Dermis blood vessel endothelial cell (primary cell): ENCODE measurements at places on chromosomes 13 and 19.

DNA sequence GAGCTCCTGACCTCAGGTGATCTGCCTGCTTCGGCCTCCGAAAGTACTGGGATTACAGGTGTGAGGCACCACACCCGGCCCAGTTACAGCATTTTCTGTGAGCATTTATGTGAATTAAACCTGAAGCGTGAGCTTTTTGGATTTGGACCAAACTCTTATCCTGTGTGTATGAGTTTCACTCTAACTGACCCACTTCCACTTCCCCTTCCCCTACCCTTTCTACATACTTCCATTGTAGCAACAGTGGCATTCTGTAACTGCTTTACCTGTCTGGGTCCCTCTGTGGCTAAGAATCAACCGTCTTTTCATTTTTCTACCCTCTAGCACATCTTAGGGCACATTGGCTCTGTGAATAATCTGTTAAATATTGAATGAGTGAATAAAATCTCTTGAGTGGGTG lies 16.2 kb downstream of the FRY start:
- DNase-seq, result no peak

GRCh38 chr19:3178377-3178972 lies at the start of gene S1PR4:
S1PR4 (plus strand) TSS chr19:3178769; CDS start chr19:3178793, 24 bp downstream.
- DNase-seq, result no peak

DNA sequence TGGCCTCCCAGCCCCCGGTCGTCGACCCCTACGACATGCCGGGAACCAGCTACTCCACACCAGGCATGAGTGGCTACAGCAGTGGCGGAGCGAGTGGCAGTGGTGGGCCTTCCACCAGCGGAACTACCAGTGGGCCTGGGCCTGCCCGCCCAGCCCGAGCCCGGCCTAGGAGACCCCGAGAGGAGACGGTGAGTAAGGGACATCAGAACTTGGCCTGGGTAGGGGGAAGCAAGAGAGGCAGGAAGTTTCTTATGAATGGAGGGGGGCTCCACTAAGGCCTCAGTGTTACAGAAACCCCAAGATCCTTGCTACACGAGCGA lies 2.9 kb downstream of the FOSB start:
- DNase-seq, result no peak

- no peak for DNase-seq
These were observed 46.9 kb upstream of the CHST8 start for GRCh38 chr19:33574824-33575223.

- no peak for DNase-seq
These were observed 14.3 kb downstream of the SLC27A1 start for GRCh38 chr19:17484520-17485185.

DNA sequence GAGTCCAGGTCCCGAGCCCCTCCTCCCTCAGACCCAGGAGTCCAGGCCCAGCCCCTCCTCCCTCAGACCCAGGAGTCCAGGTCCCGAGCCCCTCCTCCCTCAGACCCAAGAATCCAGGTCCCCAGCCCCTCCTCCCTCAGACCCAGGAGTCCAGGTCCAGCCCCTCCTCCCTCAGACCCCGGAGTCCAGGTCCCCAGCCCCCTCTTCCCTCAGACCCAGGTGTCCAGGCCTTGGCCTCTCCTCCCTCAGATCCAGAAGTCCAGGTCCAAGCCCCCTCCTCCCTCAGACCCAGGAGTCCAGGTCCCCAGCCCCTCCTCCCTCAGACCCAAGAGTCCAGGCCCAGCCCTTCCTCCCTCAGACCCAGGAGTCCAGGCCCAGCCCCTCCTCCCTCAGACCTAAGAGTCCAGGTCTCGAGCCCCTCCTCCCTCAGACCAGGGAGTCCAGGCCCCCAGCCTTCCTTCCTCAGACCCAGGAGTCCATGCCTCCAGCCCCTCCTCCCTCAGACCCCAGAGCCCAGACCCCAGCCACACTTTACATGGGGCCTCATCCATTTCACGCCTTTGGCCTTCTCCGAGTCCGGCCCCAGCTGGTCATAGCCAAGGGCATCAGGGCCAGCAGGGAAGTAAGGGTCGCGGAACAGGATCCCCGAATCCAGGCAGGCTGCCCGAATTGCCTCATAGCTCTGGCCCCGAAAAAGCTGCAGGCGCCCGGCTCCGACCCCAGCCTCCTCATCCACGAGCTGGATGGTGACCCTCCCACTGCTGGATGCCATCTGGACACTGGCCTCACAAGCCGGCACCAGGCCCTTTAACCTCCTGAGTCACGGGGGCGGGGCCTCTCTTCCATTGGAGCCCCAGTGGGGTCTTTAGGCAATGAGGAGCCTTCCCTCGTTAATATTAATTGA lies 628 bp downstream of the CAPN12 start:
- no peak for DNase-seq

DNA sequence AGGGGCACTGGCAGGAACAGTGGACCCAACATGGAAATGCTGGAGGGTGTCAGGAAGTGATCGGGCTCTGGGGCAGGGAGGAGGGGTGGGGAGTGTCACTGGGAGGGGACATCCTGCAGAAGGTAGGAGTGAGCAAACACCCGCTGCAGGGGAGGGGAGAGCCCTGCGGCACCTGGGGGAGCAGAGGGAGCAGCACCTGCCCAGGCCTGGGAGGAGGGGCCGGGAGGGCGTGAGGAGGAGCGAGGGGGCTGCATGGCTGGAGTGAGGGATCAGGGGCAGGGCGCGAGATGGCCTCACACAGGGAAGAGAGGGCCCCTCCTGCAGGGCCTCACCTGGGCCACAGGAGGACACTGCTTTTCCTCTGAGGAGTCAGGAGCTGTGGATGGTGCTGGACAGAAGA lies 4.1 kb downstream of the KLK2 start:
- DNase-seq, result no peak
